ENCODE measurements at places on chromosomes 16 and 17. TPM values are rescaled to one million over a fixed set of nuclear protein-coding genes. Genes with fewer than 3 reads are reported as not detected.

The CLEC3A gene
- not detected for total RNA-seq

DNA sequence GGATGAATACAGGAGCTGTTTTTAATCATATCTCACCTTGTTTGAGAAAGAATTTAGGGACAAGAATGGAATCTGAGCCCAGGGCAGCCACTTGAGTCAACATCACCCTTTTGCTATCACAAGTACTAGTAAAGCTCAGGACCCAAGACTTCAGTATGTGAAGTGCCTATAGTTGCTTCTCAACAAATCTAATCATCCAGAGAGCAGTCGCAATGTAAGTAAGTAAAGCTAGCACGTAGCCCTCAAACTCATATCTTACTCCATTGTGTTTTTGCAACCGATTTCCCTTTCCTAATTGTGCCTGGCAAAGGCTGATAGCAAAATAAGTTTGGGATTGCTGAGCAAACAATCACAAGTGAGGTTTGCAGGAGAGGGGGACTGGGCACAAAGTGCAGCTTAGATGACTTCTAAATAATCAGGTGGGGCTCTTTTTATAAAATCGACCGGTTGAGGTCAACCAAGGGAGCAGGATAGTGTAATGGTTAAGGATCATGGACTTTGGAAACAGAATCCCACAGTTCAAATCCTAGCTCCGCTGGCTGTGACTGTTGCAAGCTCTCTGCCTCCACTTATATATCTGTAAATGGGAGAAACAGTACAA, 13.0 kb downstream of the TOB1 start:
- no peak overlapping the region for H3K4me3 ChIP-seq
- no peaks in the 10 kb centered on the region for H3K27me3 ChIP-seq
- H3K27ac ChIP-seq: no peak overlapping the region
- H3K4me1 ChIP-seq: peaks cover 2% of the 10 kb centered on the region

The PCGF2 gene
- total RNA-seq: 61.4 TPM

The NAGS gene
- total RNA-seq: 1.3 TPM

The CDT1 gene
- 0.88 TPM for total RNA-seq

DNA sequence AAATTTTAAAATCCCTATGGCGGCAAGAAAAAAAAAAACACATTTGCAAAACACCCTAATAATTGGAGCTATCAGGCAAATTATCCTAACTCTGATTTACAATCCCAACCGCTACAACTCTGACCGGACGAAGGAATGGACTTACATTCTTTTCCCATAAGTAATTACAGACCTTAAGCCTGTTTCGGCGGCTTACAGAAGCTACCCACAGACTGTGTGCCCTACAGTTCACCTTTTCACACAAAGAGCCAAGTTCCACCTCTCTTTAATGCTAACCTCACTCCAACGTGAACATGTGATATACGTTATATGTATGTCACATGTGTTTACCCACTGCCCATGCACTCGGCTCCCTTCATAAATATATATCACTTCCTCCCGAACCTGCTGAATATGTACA, 8.7 kb upstream of the MEAK7 start:
- no peak overlapping the region for H3K27ac ChIP-seq
- H3K36me3 ChIP-seq: no peaks in the 10 kb centered on the region
- no peaks in the 10 kb centered on the region for H3K4me1 ChIP-seq
- H3K27me3 ChIP-seq: no peaks in the 10 kb centered on the region

The GAST gene
- not detected for total RNA-seq

GRCh38 chr17:80942423-80943345, 49.0 kb upstream of the CHMP6 start:
- H3K4me3 ChIP-seq: no peak overlapping the region
- no peaks in the 10 kb centered on the region for H3K27me3 ChIP-seq
- no peaks in the 10 kb centered on the region for H3K36me3 ChIP-seq
- no peaks in the 10 kb centered on the region for H3K4me1 ChIP-seq
- H3K27ac ChIP-seq: peak overlapping the region; percentile 41
- peak; percentile 98 for DNase-seq

GRCh38 chr16:12613131-12613991, 190.3 kb downstream of the CPPED1 start:
- no peaks in the 10 kb centered on the region for H3K36me3 ChIP-seq
- H3K4me1 ChIP-seq: no peaks in the 10 kb centered on the region
- DNase-seq: no peak
- H3K4me3 ChIP-seq: no peak overlapping the region
- H3K27me3 ChIP-seq: no peaks in the 10 kb centered on the region

The CMTM2 gene
- total RNA-seq: not detected

- H3K27me3 ChIP-seq: no peaks in the 10 kb centered on the region
- H3K4me3 ChIP-seq: no peak overlapping the region
- no peaks in the 10 kb centered on the region for H3K36me3 ChIP-seq
- no peaks in the 10 kb centered on the region for H3K4me1 ChIP-seq
- no peak overlapping the region for H3K27ac ChIP-seq
These were observed 83.9 kb downstream of the YPEL2 start for GRCh38 chr17:59415397-59415796.

DNA sequence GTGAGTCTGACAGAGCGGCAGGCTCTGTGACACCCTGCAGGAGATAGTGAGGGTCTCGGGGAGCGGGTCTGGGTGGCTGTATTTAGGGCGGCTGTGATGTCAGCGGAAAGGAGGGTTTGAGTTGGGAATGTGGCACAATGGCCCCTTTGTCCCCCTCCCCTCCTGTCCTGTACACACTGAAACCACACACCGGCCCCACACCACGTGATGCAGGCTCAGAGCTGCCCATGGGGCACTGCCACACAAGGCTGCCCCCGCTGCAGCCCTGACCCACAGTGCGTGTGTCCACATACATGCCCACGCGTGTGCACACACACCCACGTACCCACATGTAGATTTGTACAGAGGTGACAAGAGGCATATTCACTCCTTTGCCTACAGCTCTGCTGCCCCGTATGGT, 15.3 kb downstream of the SGCA start:
- H3K36me3 ChIP-seq: no peaks in the 10 kb centered on the region
- no peaks in the 10 kb centered on the region for H3K4me1 ChIP-seq
- no peaks in the 10 kb centered on the region for H3K27me3 ChIP-seq
- H3K4me3 ChIP-seq: no peak overlapping the region
- peak; percentile 72 for DNase-seq

- no peaks in the 10 kb centered on the region for H3K27me3 ChIP-seq
- H3K4me1 ChIP-seq: no peaks in the 10 kb centered on the region
- no peaks in the 10 kb centered on the region for H3K36me3 ChIP-seq
These were observed 51.6 kb upstream of the NLRP1 start for GRCh38 chr17:5635949-5636348.

DNA sequence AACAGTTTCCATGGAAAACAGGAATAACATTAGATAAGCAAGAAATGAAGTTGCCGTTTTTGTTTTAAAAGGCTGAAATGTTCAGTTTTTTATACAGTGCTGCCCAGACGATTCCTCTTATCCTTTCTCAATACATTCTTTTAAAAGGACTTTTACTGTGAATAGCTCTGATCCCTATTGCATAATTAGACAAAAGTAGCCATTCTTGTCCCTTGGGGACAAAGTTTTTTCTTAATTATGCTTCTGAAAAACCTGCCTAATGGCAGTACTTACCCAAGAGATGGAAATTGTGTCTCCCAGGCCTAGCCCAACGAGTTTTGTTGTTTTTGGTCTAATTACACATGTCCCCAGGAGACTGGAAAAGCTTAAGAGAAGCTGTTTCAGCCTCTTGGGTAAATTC, 27.6 kb downstream of the NXPH3 start:
- DNase-seq: no peak
- no peaks in the 10 kb centered on the region for H3K27me3 ChIP-seq
- peaks cover 3% of the 10 kb centered on the region for H3K36me3 ChIP-seq
- peaks cover 5% of the 10 kb centered on the region for H3K4me1 ChIP-seq

DNA sequence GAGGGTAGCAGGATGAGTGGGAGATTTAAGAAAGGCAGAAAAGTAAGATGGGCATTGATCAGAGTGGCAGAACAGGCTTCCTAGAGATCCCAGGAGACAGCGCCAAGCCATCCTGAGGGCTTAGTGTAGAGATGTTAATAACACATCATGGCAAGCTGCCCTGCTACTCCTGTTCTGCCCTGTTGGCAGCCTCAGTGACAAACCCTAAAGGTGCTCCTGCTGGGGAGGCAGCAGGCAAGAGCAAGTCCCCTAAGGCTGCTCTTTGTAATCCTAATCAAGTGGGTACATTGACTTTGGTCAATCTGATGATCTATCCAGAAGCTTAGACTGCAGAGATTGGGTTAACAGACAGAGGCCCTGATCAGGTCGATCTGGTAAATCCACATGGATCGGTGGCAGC, 16.3 kb downstream of the ANKFN1 start:
- H3K27me3 ChIP-seq: no peaks in the 10 kb centered on the region
- H3K4me1 ChIP-seq: no peaks in the 10 kb centered on the region
- H3K36me3 ChIP-seq: no peaks in the 10 kb centered on the region
- no peak overlapping the region for H3K27ac ChIP-seq

DNA sequence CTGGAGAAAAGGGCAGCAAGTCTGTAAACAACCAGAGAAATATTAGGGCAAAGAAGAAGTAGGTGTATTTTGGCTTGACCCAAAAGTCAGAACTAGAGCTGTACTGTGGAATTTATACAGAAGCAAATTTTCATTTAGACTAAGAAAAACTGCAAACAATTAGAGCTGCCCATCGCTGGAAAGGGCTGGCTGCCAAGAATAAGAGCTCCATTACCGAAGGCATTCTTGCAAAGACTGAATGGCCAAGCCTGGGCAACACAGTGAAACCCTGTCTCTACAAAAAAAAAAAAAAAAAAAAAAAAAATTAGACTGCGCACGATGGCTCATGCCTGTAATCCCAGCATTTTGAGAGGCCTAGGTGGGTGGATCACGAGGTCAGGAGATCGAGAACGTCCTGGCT, 53.9 kb upstream of the TMC5 start:
- no peaks in the 10 kb centered on the region for H3K4me1 ChIP-seq
- H3K36me3 ChIP-seq: no peaks in the 10 kb centered on the region
- no peak for DNase-seq
- no peak overlapping the region for H3K27ac ChIP-seq

DNA sequence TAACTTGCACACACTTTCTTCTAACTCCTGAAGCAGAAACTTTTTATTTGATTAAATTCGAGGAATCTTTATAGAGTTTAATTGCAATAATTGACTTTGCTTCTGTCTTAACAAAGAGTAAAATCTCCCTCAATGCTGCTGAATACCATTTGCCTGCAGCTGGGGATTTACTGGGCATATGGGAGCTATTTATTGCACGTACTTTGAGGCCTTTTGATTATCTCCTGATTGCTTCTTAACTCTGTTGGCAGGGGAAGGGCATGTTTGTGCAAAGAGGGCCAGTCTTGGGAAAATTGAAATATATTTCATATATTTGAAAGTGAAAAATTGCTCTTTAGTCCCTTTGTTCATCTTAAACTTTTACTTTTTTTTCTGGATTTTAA, 156.8 kb upstream of the CHMP6 start:
- no peak overlapping the region for H3K4me3 ChIP-seq
- DNase-seq: no peak
- H3K27me3 ChIP-seq: no peaks in the 10 kb centered on the region
- no peak overlapping the region for H3K27ac ChIP-seq
- H3K36me3 ChIP-seq: no peaks in the 10 kb centered on the region

- no peaks in the 10 kb centered on the region for H3K27me3 ChIP-seq
- H3K36me3 ChIP-seq: peaks cover 1% of the 10 kb centered on the region
- H3K4me3 ChIP-seq: no peak within 1 kb of the TSS
- DNase-seq: no peak
These were observed at the start of gene CHAD for GRCh38 chr17:50468304-50469207. CHAD (minus strand) TSS chr17:50468880; CDS start chr17:50468813, 67 bp downstream.

DNA sequence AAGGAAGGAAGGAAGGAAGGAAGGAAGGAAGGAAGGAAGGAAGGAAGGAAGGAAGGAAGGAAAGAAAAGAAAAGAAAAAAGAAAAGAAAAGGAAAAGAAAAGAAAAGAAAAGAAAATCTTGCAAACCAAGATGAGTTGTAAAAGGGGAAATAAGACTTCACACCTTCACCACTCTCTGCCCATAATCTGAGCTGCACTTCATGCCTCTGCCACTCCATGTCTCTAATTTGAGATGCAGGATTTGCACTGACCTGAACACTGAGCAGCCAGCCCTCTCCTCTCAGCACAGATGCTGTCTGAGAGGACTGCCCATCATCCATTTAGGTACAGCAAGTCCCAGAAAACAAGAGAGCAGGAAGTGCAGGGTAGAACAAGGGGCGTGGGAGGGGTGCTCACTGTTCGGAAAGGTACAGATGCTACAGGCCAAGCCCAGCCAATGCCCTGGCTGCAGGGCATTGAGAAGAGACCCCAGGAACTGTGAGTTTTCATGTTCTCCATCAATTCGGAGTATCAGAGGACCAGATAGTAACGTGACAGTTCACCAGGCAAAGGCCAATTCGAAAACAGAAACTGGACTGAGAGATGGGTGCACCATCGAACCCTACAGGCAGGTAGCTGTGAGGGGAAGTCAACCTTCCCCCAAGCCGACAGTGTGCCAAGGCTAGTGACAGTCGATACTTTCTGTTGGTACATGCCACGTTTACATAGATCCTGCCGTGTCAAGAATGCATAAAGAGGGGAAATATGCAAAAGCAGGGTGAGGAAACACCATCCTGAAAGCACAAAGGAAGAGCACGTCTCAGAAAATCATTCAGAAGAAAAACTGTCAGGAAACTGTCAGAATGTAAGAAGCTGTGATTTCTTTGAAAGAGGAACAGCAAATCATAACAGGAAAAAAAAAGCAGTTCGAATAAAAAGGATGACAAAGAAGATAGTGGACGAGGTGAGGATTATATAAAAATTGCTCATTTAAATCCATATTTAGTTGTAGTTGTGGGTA, 142.0 kb upstream of the RCVRN start:
- H3K27me3 ChIP-seq: no peaks in the 10 kb centered on the region
- no peak overlapping the region for H3K4me3 ChIP-seq
- H3K36me3 ChIP-seq: no peaks in the 10 kb centered on the region
- no peak overlapping the region for H3K27ac ChIP-seq
- H3K4me1 ChIP-seq: no peaks in the 10 kb centered on the region

The C16orf46 gene
- total RNA-seq: 0.49 TPM

- no peaks in the 10 kb centered on the region for H3K4me1 ChIP-seq
- no peaks in the 10 kb centered on the region for H3K27me3 ChIP-seq
- peak; percentile 78 for DNase-seq
- H3K4me3 ChIP-seq: no peak overlapping the region
- no peak overlapping the region for H3K27ac ChIP-seq
- H3K36me3 ChIP-seq: no peaks in the 10 kb centered on the region
These were observed 49.3 kb downstream of the CMIP start for GRCh38 chr16:81493755-81494433.

The CCNF gene
- 3.6 TPM for total RNA-seq

The PARD6A gene
- 5.3 TPM for total RNA-seq

GRCh38 chr17:58191241-58191896, 1.2 kb upstream of the EPX start:
- no peaks in the 10 kb centered on the region for H3K36me3 ChIP-seq
- DNase-seq: no peak
- no peak overlapping the region for H3K27ac ChIP-seq
- no peaks in the 10 kb centered on the region for H3K27me3 ChIP-seq
- H3K4me1 ChIP-seq: no peaks in the 10 kb centered on the region

All from aorta (tissue), 5 donors.